ENCODE measurements at places on chromosomes 16 and 17.

- DNase-seq, result peak; percentile 37
Measured at GRCh38 chr16:84976644-84977400, 34.5 kb downstream of the ZDHHC7 start.

DNA sequence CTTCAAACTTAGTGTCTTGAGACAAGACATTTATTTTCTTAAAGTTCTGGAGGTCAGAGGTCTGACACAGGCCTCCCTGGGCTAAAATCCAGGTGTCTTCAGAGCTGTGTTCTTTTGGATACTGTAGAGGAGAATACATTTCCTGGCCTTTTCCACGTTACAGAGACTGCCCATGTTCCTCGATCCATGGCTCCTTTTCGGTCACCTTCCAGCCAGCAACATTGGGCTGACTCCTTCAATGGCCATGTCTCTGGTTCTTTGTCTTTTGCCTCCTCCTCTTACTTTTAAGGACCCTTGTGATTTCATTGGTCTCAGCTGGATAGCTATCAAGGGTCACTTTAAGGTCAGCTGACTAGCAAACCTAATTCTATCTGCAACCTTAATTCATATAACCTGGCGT lies 212.4 kb downstream of the WWOX start:
- no peak for DNase-seq

- DNase-seq, result peak; percentile 36
Measured at GRCh38 chr17:74513987-74514631, 17.2 kb downstream of the CD300LB start.

DNA sequence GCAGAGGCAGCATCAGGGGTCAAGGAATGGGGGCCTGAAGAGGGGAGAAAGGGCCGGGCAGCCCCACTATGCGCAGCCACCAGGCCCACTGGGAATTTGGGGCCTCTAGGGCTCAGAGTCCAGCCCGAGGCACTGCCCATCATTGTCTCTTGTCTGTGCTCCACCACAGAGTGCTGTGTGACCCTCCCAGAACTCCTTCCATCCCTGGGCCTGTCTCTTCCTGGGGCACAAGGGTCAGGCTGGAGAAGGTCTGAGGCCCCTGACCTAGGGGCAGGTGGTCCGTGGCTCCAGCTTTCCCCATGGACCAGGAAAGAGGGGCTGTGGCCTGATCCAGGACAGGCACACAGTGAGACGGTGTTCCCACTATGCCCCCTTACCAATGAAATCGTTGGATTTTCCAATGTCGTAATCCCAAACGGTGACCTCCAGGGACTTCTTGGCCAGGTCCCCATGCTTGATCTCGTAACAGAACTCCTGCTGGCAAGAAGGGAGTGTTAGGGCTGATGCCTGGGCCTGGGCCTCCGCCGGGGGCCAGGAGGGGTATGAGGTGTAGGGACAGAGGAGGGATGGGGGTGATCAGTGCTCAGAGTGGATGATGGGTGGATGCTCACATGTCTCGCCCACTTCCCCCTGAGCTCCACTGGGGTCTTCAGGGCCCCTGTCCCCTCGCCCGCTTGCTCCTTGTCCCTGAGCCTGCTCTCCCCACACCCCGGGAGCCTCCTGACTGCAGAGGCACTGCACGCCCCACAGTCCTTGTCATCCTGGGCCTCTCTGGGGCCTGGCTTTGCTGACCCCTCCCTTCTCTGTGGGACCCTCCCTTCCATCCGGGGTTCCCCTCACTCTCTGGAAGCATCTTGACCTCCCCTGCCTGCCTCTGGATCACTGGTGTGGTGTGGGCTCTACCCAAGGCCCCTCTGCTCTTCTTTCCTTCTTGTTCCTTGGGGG lies 10.7 kb downstream of the SCGB1C2 start:
- no peak for DNase-seq

DNA sequence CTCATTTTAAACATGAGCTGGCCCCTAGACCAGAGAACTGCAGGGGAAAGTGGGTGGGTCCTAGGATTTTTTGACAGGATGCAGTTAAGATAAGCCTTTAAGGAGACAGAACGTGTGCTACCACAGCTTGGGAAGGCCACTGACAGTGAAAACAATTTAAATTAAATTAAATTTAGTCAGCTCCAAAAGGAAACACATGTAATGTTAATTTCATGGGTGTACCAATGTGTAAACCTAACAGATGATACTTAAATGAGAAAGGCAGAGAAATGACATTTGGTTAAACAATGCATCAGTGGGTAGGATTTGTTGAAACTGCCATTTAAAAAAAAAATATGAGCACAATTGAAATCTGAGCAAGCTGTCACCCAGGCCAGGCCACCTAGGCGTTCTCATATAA lies 250.8 kb downstream of the XYLT1 start:
- no peak for DNase-seq

DNA sequence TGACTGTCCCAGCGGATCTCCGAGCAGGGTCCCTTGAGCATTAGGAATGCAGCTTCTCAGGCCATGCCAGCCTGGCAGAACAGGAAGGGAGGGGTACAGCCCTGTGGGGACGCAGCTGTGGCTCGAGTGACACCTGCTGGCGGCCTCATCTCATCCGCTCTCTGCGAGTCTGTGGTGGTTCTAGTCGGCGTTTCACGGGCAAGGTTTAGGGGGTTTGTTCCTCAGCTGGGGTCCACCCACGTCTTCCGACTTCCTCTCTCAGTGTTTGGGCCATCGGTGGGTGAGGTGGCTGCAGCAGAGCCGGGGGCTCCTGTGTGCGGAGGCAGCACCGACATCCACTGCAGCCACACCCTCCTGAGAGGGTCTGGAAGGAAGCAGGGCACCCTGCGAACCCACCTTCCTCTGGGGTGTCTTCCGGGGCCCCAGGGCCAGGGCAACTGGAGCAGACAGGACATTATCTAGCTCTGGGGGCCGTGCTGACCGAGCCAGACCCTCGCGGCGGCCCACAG lies 33.3 kb downstream of the JPH3 start:
- peak; percentile 30 for DNase-seq

- no peak for DNase-seq
Measured at GRCh38 chr17:33964344-33964979, 290.6 kb upstream of the CCL2 start.

DNA sequence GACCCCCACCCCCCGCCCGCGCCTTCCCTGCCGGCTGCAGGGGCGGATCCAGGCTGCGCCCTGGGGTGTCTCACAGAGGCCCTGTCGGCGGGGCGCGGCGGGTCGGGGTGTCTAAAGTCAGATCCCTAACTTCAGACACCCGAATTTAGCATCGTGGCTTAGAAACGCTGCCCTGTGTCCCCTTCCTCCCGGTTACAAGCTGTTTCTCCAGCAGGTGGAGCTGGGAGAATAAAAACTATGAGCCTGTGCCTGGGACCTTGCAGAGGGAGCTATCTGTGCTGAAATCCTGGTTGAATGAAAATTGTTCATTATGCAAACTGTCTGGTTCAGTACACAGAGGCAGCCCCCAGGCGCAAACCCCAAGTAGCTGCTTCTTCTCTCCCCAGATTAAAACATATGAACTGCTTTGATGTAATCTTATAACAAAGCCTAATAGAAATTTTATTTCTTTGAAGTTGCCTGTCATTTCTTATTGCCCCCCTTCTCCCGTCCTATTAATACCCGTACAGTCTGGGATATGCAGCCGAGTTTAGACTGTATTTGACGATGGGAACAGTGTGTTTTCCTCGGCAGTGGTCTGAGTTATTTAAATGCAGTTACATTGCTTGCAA lies 79.0 kb downstream of the RPA1 start:
- DNase-seq, result peak; percentile 78

Data from fibroblast of skin of scalp (primary cell).